ENCODE measurements at places on chromosomes 12 and 14.

GRCh38 chr12:15928346-15928745 is 17.2 kb downstream of the DERA start:
- DNase-seq = no peak

DNA sequence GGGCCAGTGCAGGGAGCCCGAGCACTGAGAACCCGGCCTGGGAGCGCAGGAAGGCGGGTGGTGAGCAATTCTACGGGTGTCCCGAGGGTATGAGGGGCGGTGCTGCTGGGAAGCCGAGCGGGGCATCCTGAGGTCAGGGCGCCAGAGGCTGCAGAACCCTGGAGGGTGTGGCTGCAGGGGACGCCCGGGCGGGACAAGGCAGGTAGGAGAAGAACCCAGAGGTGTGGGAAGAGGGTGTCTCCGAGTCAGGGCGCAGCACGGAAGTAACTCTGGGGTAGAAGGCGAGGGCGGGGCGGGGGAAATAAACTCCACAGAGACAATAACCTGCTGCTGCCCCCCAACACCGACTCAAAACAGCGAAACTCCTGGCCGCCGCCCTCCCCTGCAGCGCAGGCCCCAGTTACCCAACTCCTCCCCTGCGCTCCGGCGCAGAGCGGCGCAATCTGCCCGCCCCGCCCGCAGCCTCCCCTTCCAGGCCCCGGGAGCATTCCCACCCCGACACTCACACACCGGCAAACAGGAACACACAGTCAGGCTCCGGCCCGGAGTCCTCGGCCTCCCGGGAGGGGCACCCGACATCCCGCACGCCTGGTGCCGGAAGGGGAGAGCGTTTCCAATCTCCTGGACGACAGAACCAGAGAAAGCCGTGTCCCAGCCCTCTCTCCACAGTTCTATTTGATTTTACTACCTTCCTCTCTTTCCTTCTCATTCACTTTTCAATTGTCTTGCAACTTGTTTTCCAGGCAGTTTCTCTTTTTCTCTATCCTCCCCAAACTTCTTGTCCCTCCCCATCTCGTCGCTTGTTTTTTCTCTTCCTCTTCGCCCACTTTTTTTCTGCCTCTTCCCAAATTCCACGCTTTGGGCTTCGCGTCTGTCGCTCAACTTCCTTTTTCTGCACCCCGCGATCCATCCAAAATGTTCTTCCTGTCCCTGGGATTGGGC is 2.4 kb downstream of the HRK start:
- no peak for DNase-seq

DNA sequence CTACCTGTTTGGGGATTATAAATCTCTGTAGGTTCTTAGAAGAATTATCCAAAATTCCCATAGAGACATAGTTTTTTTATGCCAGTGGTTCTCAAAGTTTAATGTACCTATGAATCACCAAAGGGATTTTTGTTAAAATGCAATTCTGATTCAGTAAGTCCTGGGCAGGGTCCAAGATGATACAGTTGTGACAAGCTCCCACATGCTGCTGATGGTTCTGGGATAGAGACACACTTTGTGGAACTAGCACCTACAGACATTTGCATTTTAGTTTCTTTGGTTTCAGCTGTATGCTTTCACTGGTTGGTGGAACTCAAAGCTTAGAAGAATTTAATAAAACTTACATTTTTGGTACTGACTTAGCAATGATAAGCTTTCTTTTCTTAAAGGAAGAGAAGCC is 80.4 kb downstream of the PTCSC3 start:
- DNase-seq = no peak

GRCh38 chr14:28097585-28097984 is 669.0 kb upstream of the FOXG1 start:
- no peak for DNase-seq

DNA sequence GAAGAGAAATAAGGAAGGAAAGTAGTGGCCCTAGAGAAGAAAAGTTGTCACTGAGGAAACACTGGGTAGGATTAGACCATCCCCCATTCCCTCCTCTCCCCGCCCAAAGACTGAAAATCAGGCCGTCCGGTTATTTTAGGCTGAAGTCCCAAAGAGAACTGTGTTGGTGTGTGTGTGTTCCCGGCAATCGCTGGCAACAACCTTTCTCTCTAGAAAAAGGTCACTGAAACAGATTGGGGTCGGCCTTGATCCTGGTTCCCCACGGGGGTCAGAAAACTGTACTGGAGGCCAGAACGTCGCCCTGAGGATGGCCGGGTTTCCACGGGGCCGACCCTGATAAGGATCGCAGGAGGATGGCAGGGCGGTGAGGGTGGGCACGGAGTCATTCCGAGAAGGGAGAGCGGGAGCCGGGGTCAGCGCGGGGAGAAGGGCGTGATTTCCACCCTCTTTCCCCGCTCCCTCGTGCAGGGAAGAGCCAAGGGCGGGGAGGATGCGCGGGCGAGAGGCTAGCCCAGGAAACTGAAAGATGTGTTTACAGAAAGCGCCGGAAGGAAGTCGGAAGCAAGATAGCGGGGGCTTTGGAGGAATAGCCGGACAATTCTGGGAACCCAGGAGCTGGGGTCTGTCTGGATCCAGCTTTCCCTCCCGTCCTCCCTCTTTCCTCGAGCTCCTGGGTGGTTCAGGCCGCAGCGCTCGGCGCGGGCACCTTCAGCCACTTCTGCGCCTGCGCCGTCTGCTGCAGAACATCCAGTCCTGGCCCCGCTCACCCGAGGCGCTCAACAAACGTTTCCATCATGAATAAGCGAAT is 25.3 kb upstream of the SPTLC2 start:
- DNase-seq = peak; percentile 84

DNA sequence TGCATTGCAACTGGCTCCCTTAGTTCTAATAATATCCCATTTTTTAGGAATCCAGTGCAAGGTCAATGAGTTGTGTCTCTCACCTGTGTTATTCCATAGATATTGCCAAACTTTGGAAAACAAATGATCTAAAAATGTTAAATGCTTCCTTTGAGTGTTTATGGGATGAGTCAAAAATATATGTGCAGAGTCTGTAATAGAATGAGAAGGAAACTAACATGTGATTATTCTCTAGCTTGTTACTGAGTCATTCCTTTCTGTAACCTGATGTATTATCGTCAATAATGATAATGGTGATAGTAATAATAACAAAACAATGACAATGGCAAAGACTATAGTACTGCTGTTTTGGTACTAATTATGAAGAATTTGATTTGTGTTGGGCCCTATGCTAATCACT is 11.5 kb downstream of the ACSS3 start:
- no peak for DNase-seq

GRCh38 chr14:44662250-44662891 is 155.3 kb upstream of the FSCB start:
- DNase-seq = no peak

DNA sequence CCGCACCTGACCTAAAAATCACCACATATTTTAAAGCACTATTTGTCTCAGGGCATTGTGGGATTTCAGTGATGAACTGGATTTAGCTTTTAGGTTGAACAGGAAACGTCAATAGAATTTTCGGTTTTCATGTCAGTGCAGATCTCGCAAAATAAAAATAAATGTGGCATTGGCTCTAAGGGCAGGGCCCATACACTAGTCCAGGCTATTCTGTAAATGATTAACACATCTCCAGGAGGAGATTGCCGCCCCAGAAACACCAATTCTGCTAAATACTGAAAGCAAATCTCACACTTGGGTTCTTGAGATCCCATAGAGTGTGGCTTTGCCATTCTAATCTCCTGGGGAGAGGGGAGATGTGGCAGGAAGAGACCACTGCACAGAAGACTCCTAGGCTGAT is 1494.0 kb upstream of the TMEM132C start:
- no peak for DNase-seq

DNA sequence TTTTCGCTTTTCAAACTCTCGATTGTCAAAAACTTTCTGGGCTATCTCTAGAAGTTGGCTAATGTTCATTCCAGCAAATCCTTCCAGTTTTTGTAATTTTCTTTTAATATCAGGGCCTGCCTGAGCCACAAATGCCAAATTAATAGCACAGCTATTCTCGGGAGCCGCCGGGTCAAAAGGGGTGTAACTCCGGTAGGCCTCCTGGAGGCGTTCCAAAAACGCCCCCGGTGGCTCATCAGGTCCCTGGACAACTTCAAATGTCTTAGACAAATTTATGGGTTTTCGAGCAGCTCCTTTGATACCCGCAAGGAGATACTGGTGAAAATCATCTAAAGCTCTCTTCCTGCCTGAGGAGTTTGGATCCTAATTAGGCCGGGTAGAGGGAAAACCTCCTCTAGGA is 117.9 kb upstream of the PZP start:
- DNase-seq = no peak

DNA sequence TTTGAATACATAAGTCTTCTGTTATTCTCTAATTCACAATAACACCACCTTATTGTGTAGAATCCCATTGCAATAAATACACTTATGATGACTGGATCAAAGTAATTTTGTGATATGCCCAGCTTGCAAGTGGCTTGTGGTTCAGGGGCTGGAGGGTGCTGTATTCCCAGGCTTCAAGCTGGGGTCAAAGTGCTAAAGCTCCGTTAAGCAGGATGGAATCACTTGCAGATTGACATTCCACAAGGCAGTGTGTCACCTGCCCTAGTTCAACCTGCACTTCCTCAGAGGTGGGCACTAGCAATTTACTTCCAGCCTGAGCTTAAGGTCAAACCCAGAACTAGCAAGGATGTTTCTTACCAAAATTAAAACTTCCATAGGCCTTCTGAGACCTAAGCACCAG is 166.6 kb downstream of the SSPN start:
- no peak for DNase-seq

GRCh38 chr12:22051114-22051698 is 5.2 kb downstream of the CMAS start:
- no peak for DNase-seq

DNA sequence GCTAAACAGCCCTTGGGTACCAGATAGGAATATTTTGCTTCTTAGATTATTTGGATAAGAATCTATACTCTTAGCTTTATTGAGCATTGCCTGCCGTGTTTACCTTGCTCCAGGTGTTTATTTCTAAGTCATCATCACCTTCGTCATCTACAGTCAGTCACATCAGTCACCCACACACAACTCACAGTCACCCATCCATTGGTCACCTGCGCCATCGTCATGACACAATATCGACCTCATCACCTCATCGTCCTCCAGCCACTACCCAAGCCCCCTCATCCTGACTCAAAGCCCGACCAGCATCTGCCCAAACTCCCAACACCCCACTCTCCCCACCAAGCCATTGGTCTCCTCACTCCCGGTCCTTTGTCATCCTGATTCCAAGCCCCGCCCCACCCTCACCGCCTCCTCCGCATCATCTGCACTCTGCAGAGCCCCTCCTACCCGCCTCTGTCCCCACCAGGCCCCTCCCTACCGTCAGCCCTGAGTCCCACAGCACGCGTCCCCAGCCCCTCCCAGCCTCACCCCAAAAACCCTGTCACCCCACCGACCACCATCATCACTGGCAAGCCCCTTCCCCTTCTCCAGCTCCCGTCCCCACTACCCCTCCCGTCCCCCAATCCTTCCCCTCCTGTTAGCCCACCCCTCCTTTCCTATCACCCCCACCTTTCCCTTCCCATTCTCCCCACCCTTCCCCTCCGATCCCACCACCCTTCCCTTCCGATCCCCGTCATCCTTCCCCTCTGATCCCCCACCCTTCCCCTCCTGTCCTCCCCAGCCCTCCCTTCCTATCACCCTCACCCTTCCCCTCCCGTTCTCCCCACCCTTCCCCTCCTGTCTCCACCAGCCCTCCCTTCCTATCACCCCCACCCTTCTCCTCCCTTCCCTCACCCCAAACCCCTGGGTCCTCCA is 9.8 kb downstream of the DLK1 start:
- DNase-seq = peak; percentile 14

DNA sequence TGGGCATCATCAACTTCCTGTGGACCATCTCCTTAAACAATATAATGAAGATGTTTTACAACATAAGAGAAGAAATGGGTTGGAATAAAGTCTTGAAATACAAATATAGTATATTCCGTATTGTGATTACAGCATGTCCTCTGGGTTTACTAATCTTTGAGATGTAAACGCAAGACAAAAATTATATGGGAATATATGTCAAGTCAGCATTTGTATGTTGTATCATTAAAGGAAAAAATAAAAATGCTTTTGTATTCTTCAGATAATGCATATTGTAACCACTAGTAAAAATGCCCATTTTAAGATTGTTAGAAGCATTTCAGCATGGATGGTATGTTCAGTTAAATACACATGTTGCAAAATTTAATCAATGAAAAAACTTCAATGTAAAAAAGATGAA is 893.3 kb downstream of the FLRT2 start:
- DNase-seq = no peak

- DNase-seq = no peak
Observed at GRCh38 chr12:20477672-20478071, 109.3 kb downstream of the PDE3A start.

DNA sequence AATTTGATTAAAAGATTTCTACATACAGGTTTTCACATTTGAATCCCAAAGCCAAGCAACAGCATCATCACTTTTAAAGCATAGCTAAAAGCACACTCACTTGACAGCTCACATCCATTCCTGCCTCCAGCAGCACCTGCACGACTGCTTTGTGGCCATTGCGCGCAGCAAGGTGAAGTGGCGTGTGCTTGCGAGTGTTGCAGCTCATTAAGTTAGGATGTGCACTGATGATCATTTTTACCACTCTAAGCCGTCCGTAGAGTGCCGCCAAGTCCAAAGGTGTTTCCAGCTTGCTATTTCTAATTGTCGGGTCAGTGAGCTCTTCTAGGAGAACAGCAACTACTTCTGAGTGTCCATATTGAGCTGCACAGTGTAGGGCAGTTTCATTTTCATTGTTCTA is 158.8 kb downstream of the GARIN6 start:
- no peak for DNase-seq

GRCh38 chr14:85233756-85234155 is 296.2 kb upstream of the FLRT2 start:
- no peak for DNase-seq

DNA sequence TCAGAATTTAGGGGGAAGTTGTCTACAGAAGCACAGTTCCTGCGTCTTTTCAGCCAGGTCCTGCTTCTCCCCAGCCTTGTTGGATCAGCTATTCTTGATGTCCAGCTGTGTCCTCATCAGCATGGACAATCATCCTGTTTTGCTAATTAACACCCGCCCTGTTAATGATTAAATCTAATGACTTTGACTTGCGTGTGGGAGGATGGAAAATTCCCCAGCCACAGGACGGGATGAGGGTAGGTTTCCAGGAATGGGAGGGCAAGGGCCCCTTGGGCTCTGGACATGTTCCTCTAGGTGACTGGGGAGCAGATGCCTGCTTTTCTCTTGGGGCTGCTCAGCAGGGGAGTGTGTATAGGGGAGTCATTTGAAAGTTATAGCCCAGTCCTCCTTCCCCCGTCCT is 5.3 kb upstream of the PPP1R1A start:
- DNase-seq = no peak

Data from activated effector memory CD4-positive, alpha-beta T cell treated with anti-CD3 and anti-CD28 coated beads, Interleukin-2, amount 50 U/mL, for 16 hours (primary cell).